GM12878 (cell line): ENCODE measurements at places on chromosomes 16 and 17.

DNA sequence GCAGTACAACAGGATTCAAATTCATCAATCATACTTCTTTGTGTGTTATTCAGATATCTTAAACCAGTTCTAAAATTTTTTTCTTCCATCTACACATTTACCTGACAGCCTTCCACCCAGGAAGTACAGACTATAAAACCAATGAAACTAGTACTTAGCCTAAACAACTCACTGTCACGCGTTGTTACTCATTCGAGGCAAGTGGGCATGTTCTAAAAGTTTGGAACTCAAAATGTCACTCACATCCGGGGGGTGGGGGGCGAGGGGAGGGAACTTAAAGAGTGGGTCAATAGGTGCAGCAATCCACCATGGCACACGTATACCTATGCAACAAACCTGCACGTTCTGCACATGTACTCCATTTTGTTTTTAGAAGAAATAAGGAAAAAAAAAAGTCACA, 90.4 kb upstream of the PLEKHM1 start:
- no peak for DNase-seq

GRCh38 chr17:35117984-35118383, 1.7 kb downstream of the RAD51D start:
- peak; percentile 45 for DNase-seq

DNA sequence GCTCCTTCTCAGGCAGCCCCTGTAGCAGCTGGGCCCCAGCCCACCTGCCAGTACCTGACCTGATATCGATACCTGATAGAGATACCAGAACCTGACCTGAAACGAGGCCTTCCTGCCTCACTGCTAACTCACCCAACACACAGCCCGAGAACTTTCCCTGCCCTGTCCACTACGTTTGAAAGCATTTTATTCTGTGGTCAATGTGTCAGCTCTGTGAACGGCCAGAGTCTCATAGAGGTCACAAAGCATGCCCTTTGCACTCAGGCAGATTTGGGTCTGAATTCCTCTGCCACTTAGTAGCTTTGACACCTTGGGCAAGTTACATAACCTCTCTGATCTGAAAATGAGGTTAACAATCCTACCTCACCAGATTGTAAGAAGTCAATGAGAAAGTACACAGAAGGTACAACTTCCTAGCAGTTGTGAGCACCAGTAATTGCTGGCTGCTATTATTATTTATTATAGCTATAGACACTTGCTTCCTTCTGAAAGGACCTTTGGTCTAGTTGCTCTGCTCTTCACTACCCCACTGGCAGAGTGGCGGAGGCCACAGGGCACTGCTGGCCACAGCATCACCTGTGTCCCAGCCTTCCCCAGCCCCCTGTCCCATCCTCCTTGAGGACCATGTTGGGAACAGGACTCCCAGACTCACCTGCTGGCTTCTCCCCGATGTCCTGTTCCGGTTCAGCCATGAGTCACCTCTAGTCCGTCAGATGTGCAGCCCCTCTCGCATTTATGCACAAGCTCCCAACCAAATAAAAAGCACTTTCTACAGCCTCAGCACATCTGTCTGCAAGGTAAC, 895 bp downstream of the ANKRD40CL start:
- DNase-seq = no peak

- peak; percentile 3 for DNase-seq
Observed at GRCh38 chr17:14427900-14428647, 127.2 kb downstream of the HS3ST3B1 start.

DNA sequence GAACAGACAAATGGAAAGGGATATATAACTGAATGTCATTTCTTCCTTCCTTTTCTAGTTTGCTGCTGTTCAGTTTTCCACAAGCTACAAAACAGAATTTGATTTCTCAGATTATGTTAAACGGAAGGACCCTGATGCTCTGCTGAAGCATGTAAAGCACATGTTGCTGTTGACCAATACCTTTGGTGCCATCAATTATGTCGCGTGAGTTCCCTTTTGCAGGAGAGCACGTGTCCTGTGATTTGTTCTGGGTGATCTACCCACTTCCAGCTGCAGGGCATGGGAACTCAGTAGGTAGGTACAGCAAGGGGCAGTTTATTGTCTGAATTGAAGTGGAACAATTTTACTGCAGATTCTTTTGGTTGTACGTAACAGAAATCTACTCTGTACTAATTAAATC, 8.8 kb downstream of the ITGAL start:
- no peak for DNase-seq

DNA sequence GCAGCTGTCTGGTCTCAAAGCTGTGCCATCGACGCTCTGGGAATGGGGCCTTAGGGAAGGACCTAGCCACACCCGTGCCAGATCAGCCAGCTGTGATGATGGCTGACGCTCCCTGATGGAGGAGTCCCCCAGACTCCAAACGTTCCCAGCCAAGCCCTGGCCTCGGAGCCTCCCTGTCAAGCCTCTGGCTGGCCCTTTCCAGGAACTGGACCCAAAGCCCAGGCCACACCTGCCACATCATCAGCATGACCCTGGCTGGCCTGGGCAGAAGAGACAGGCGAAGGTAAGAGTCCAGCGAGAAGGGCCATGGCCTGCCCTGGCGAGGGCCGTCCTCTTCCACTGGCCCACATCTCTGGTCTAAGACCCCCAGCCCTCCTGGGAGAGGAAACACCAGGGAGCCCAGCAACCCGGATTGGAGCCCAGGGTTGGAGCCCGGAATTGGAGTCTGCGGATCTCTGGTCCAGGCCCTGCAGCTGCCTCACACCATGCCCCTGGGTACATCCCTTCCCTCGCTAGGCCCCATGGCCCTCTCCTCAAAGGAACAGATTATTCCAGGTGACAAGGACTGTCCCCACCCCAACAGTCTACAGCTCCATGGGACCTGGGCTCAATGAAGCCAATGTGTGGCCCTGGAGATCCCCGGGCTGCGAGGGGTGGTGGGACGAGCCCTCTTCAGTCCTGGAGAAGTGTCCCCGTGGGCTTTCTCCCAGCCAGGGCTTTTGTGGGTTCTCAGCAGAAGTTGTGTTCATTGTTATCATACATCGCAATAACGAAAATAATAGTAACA, 105.1 kb upstream of the TNRC6C start:
- DNase-seq = no peak

- no peak for DNase-seq
Observed at GRCh38 chr16:47612711-47613110, 151.6 kb downstream of the PHKB start.

GRCh38 chr16:15452246-15452855, 18.0 kb downstream of the BMERB1 start:
- no peak for DNase-seq

DNA sequence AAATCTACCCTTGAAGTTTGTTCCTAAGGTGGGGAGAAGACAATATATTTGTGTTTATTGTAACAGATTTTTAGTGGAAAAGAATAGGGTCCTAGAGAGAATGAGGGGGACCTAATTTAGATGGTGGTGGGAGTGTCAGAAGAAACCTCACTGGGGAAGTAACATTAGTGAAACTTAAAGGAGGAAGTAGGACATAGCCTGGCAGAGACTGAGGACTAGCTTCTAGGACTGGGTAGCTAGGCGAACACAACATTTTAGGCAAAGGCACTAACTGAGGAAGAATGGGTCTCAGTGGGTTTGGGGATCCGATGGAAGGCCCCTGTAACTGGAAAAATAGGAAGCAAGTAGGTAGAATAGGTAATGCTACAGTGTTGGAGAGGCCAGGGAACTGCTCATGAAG, 4.2 kb upstream of the ARL2BP start:
- DNase-seq = no peak

GRCh38 chr16:49921106-49921505, 65.2 kb upstream of the ZNF423 start:
- DNase-seq = no peak

DNA sequence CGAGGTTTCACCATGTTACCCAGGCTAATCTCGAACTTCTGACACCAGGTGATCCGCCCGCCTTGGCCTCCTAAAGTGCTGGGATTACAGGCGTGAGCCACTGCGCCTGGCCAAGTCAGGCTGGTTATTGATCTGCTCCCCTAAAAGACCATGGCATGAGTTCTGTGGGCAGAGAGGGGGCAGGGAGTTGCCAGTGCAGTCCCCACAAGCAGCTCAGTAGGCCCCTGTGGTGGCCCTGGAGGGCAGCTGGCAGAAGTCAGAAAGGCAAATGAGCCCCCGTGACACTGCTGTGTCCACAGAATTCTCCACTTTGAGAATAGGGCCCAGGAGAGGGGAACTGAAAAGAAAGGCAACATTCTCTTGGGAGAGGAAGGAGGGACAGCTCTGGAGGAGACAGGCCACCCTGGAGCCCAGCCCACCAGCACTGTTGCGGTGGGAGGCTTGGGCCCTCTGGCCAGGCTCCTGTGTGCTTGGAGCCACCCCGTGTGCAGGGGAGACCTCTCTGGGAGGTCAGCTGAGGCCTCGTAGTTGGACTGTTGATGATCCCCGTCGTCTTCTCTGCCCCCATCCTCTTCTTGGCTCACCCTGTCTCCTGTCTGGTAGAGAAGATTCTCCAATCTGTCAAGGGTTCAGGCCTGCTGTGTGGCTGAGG, 2.1 kb upstream of the AMDHD2 start:
- no peak for DNase-seq

- no peak for DNase-seq
Observed at GRCh38 chr17:38917259-38917658, 8.2 kb upstream of the LASP1NB start.

DNA sequence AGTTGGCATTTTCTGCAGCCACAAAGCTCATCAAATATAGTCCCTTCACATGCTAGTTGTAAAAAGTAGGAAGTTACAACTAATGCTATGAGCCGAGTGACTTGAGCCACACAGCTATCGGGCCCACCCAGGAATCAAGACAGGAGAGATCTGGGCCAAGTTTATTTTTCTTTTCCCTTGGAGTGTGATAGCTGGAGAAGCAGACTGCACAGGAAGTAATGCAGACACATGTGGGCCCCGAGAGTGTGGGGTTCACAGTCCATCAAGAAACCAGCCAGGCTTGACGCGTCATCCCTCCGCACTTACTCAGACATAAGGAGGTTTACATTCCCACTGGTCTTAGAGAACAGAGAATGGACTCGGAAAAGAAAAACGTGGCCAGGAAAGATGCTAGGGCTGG, 403.1 kb upstream of the CDH11 start:
- no peak for DNase-seq

- DNase-seq = no peak
Observed at GRCh38 chr17:32654324-32654723, 167.5 kb downstream of the CDK5R1 start.

- DNase-seq = no peak
Observed at GRCh38 chr16:10878644-10879501, 1.9 kb downstream of the CIITA start.

GRCh38 chr17:27807567-27808470, 7.5 kb upstream of the NOS2 start:
- peak; percentile 83 for DNase-seq

DNA sequence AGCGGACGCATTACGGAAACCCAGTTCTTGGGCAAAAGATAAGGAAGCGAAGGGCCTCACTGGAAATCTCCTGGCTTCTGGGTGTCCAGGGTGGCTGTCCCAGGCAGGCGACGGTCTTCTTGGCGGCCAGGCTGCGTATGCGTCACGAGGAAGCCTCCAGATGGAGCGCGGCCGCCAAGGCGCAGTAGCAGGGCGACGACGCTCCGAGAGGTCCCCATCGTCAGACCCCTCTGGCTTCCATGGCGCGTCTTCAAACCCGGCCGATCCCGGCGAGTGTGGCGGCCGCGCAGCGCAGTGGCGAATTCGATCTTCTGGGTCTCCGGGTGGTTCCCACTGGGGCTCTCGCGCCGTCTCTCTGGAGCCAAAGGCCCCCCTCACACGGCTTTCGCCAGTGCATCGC, 13.8 kb upstream of the ANKRD40CL start:
- no peak for DNase-seq

- no peak for DNase-seq
Observed at GRCh38 chr17:67262435-67263117, 17.6 kb upstream of the HELZ start.

DNA sequence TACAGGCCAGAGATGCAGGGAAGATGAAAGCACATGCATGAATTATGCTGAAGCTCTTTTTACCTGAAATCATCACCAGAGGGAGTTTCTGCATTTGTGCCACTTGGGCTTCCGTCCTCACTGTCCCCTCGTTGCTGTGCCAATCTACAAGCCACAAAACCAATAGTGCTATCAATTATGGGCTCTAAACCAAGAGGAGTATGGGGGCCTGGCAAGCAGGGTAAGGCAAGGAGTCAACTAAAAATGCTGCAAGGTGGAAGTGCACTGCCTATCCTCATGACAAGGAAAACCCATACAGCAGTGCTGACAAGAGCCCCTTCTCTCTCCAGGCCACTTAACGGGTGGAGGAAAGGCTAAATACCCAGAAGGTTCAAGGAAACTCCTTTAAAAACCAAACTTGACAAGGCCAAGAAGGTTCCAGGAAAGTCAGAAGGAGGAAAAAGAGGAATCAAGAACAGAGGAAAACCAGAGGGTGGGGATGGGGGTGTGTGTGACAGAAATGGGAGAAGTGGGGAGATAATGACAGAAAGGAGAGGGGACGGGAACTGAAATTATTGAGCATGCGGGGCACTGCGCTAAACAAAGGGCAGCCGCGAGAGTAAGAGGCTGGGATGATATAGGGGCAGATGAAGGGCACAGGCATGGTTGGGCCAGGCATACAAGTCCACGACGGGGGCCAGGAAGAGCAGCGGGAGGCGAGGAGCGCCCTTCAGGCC, 674 bp downstream of the C17orf75 start:
- no peak for DNase-seq

DNA sequence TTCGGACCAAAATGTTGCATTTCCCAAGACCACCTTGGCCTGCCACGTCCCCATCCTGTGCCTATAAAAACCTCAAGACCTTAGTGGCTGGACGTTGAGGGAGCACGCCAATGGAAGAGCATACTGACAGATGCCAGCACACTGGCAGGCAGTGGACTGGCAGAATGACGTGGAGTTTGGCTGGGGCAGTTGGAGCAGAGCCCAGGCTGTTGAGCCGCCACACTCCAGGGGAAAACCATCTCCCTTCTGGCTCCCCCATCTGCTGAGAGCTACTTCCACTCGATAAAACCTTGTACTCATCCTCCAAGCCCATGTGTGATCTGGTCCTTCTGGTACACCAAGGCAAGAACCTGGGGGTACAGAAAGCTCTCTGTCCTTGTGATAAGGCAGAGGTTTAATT, 494.1 kb downstream of the CDH11 start:
- no peak for DNase-seq

DNA sequence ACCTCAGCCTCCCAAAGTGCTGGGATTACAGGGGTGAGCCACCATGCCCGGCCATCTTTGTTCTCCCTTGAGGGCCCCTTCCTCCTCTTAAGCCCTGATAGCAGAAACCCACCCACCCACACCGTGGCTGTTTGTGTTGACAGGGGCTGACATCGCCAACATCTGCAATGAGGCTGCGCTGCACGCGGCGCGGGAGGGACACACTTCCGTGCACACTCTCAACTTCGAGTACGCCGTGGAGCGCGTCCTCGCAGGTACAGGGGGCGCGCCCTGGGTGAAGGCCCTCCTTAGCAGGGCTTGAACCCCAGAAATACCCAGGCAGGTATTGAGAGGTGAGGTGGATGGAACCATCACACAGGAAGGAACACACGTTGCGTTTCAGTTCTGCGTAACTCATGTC, 12.6 kb upstream of the RPL13 start:
- no peak for DNase-seq
